ENCODE measurements at places on chromosomes 5 and 9.

DNA sequence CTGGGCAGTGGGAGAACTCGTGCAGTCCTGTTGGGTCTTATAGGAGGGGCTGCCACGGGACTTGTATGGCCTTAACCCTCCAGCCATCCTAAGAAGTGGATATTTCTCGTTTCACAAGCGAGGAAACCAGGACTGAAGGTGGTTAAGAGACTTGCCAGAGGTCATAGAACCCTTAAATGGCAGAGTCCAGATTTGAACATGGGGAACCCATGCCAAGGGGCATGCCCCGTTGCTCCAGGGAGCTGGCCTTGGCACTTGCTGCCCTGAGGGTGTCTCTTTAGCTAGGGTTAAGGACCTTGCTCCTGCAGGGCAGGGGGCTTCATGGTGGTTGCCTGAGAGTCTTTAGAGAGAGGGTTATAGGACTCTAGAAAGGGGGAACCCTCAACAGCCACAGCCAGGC lies 63.4 kb downstream of the DAB2IP start:
- DNase-seq = no peak

- DNase-seq = no peak
Observed at GRCh38 chr9:134502266-134502791, 139.3 kb upstream of the COL5A1 start.

DNA sequence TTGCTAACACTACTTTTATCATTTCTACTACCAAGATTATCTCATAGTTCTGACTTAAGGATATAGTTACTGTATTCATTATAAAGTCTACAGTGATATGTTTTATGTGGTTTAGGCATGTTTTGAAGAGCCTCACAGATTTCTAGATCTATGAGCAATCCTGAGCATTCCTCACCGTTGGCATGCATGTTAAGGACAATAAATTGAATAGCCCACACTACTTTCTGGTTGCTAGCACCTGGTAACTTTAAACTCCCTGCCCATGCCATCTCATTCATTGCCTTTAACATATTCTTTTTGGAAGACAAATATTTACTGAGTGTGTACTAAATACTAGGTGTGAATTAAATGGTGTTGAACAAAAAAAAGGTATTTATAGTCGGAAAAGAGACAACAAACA lies 868.1 kb upstream of the CDH9 start:
- DNase-seq = no peak

- no peak for DNase-seq
Observed at GRCh38 chr5:150577378-150578139, 62.9 kb upstream of the SYNPO start.

- DNase-seq = no peak
Observed at GRCh38 chr5:13540168-13540750, 404.2 kb downstream of the DNAH5 start.

GRCh38 chr9:90058182-90058763 lies 453.5 kb downstream of the GADD45G start:
- DNase-seq = no peak

DNA sequence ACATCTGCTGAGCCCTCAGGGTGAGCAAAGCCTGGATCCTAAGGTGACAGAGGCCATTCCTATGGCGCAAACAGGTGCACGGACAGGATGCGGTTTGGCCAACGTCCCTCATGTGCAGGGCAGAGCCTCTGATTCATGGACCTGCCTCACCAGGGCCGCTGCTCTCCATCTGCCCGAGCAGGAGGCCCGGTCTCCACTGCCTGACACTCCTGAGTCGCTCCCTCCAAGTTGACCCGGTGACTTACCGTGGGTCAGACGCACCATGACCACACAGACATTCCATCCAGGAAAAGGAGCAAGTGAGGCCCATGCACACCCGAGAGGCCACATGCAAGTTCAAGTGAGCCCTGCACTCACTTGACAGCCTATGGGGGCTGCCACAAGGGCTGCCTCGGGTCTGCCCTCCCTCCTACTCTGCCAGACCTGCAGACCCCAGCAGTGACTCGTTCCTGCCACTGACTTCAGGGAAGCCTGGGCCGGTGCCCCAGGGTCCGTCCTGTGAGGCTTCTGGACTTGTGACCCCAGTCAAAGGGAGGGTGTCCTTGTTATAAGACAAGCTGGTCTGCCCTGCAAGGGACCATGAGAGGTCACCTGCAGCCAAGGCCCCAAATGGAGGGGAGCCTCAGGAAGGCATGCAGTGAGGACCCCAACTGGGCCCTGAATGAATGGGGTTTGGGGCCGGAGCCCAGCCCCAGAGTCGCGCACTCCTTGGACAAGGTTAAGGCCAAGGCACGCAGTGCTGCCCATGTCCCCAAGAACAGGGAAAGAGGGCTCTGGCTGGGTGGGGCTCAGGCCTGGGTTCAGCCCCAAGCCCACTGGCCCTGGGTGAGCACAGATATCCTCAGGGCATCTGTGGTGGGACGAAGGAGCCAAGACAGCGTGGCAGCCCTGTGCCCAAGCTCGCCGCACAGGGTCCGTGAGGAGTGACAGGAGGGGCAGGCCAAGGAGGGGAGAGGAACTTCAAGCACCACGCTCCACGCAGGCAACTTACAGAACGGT lies 10.1 kb downstream of the BRD3OS start:
- DNase-seq = no peak

GRCh38 chr5:177378884-177379883 lies 5.0 kb upstream of the SLC34A1 start:
- peak; percentile 76 for DNase-seq

GRCh38 chr9:123893831-123894460 lies 36.0 kb downstream of the DENND1A start:
- no peak for DNase-seq

GRCh38 chr5:124908581-124909451 lies 162.4 kb upstream of the ZNF608 start:
- DNase-seq = peak; percentile 38

DNA sequence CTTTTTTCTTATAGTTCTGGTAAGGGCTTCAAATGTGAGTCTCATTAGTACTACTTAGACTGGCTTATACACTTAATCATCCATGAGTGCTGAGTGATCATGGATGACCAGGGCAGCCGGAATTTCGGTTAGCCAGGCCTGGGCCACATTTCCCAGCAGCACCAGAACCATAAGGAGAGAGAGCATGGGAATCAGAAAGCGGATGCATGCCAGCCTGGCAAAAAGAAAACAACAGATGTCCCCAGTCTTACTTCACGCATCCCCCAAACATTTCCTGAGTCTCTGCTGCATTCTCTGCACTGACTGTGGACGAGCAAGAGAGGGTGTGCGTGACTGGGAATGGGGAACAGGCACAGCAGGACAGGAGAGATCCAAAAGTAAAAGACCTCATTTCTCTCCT lies 371.1 kb upstream of the ZNF608 start:
- DNase-seq = no peak

DNA sequence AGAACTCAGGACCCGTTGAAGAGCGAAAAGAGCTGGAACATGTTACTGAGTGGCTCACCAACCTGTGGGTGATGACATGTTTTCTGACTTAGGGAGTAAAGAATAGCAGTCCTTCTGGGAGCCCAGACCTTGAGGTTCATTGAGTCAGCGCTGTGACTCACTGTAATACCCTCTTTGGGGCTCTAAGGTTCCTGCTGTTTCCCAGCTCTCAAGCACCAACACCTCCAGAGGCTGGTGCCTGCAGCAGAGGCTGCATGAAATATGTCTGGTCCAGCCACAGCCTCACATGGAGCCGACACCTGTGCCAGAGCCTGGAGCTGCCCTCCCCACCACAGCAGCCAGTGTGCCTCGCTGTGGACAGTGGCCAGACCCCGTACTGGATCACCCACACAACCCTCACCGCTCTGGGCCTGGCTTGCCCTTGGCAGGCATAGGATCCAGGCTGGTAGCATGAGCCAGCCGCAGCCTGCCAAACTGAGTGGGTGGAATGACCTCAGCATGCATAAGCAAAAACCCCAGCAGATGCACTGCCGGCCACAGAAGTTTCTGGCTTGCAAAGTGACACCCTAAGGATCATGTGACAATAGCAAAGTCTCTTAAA lies 143.5 kb upstream of the MRPS30 start:
- no peak for DNase-seq

DNA sequence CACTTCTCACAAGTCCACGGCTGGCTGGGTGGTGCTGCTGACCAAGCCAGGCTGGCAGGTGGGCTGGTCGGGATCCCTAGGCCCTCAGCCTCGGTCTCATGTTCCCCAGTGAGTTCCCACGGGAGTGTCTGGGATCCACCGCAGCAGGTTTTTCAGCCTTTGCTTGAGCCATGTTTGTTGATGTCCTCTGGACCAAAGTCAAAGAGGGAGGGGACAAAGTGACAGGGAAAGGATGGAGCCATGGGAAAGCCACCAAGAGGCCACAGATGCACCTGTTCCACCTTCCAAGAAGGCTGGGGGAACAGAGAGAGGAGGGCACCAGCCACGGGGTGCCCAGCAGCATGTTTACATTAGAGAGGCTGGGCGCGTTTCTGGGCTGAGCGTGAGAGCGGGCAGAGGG lies 2.8 kb upstream of the UBAC1 start:
- DNase-seq = no peak

DNA sequence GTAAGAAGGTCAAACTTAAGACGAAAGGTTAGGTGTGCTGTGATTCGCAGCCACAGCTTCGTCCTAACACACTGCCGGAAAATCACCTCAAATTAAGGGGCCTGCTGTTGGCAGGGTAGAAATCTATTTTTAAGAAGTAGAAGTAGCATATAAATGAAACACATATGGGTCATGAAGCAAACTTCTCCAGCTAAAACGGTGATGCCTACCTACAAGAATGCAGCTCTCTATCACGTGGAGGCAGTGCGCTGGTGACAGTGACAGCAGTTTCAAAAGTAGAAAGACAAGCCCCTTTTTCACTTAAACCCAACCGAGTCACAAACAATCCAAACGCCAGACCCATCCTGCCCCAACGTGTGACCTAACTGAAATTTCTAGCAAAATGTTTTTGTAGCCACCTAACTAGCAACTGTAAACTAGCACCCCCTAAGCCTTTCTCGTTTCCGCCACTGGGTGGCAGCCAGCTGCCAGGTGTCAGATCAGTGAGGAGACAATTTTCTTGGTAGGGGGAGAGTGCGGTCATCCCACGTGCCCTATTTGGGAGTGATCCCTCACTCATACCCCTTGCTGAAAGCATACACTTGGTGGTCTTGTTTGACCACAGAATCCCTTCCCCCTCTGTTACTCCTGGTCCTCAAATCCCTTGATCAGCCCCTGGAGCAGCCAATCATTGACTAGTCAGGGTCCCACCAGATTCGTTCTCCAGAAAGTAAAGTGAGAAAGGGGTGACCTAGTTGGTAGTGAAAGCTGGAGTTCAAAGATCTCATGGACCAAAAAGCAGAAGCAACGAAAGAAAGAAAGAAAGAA lies 71.8 kb upstream of the MAMDC2 start:
- peak; percentile 55 for DNase-seq

DNA sequence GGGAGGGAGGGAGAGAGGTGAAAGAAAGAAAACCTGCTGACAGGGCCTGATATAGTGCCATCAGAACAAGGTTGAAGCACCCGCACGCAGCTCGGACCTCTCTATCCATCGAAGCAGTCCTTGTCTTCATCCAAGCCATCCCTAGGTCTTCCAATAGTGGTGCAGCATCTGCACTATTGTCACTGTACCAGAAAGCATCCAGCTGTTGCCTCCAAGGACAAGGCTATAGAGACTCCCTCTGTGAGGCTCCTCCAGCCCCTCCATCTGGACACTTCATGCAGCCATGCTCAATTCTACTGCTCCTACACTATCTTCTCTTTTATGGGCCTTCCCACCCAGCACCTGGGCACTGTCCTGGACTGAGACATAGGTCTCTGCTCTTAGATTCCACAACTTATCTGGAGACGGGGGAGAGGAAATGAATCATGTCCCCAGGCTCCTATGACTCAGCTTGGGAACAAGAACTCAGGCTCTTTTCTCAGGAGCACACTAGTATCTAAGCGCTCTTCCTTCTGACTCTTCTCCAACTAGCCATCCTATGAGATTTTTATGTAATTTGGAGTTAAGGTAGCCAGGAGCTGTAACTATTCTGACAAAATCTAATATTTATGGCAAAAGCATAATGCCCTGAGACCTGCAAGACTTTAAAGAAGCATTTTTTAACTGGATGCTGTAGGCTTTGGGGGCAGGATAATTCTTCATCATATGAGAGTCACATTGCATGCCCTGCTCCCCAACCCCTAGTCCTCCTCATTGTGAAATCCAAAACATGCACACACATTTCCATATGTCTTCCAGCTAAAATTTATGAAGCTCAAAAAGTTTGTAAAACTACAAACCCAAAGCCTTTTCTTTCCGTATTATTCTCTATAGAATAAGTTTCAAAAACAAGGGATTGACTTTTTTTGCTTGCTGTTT lies 446.8 kb downstream of the CCDC171 start:
- no peak for DNase-seq

GRCh38 chr5:45521067-45521466 lies 175.1 kb downstream of the HCN1 start:
- DNase-seq = no peak

DNA sequence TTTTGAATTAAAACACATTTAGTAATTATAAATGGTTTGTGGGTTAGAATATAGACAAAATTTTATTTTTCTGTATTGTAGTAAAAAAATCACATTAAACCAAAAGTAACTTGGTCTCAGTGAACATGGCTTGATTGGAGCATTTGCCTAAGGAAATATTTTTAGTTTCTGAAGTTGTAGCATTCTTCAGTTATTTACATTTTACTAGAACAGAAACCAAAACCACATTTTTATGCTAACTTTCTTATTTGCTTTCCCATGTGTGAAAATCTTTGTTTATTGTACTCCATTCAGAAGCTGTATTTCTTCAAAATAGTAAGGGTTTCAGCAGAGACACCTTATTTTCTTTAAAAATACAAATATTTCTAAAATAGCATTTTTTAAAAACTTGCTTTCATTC lies 129.9 kb downstream of the SGCD start:
- no peak for DNase-seq
